ENCODE measurements at places on chromosomes 7 and 10. TPM values are rescaled to one million over a fixed set of nuclear protein-coding genes. Genes with fewer than 3 reads are reported as not detected.

DNA sequence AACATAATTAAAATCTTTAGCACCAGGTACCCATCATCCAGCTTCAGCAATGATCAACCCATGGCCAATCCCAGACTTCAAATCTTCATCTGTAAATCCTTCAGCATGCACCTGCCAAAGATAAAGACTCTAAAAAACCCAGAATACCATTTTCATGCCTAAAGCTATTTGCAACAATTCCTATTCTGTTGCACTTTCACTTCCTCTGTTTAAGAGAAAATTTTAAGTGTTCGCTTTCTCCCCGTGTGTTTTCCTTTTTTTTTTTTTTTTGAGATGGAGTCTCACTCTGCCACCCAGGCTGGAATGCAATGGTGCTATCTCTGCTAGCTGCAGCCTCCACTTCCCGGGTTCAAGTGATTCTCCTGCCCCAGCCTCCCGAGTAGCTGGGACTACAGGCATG is 31.8 kb upstream of the HTR5A start:
- DNase-seq, result no peak

GRCh38 chr7:90966346-90966745 is 297.9 kb upstream of the FZD1 start:
- DNase-seq, result no peak

DNA sequence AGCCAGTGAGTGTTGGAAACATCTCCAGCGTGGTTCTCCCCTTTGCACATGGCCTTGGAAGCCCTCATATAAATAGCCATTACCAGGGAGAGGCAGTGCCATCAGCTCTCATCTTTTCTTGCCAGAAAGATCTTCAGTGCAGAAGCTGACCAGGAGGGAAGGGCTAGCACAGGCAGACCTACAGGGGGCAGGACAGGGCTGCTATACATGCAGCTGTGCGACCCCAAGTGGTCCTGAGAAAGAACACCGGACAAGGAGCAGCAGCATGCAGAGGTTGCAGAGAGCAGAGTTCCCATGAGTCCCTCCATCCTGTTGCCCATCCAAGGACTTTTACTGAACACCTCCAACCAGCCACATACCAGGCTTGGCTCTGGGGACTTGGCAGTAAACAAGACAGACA is 17.1 kb downstream of the GRID1 start:
- DNase-seq, result no peak

DNA sequence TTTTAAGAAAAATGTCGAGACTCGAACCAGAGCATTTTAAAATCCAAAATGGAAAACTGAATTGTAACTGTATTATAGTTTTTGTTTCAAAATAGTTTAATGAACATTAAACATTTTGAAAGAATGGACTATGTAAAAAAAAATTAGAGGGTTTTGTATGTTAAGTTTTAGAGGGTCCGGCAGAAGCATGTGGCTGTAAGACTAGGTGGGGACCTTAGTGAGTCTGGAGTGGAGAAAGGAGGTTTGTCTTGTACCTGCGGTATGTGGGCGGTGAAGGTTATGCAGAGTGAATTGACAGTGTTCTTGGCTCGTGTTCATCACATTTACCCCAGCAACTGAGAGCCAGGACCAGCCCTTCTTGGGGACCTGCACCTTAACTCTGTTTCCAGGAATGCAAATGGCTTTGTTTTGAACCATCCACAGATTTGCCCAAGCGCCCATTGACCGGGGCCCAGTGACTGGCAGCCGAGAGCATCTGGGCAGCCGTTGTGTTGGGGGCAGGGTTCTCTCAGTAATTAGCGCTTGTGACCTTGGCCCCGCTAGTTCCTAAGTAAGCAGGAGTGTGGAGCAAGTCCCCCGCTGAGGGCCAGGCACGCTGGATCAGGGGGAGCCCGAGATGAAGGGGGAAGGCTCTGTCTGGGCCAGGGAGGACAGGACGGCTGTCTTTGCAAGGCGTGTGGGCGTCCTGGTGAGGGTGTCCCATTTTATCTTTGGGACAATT is 1.4 kb upstream of the KLF6 start:
- DNase-seq, result peak; percentile 78

Gene MOGAT3
- not detected for total RNA-seq
